ENCODE measurements at places on chromosomes 2 and 18. TPM values are rescaled to one million over a fixed set of nuclear protein-coding genes. Genes with fewer than 3 reads are reported as not detected.

The CABYR gene
- polyA plus RNA-seq, result 4.4 TPM

- no peak for DNase-seq
These were observed 303.5 kb upstream of the ZNF804A start for GRCh38 chr2:184294831-184295230.

- DNase-seq, result no peak
These were observed 43.8 kb downstream of the XIRP2 start for GRCh38 chr2:166932032-166932431.

The PJVK gene
- 8.3 TPM for polyA plus RNA-seq

The NOSTRIN gene
- 34.0 TPM for polyA plus RNA-seq

The BMP10 gene
- not detected for polyA plus RNA-seq

The HRH4 gene
- not detected for polyA plus RNA-seq

DNA sequence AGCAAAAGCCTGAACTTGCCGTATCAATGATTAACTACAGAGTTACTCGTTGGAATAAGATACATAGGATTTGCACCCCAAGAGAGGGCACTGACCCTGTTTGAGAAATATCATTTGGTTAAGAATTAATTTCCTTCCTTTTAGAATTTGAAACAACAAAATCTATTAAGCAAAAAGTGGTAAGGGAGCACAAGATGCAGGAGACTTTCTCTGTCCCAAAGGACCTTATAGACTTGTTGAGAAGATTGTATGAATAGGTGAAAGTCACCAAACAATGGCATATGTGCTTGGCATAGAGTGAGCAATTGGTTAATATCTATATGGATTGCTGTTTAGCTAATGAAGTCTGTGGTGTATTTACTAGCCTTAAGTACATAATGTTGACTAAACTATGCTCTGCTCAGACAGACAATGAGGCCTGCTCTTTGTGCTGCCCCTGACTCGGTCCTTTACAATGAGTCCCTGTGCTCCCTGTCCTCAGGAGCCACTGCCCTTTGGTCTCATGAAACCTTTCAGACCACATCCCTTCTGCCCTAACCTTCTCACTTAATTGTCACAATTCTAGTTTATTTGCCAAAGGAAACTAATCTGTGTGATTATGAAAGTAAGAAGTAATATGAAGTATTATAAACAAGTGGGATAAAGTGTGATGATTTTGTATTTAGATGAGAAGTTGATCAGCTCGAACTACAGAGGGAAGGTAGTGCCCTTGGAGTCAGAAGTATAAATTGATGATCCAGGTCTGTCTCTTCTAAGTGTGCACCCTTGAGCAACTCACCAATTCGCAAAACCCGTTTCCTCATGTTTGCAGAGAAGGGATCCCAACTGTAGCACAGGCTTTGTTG is 21.2 kb upstream of the HNMT start:
- no peak for DNase-seq

The ANKMY1 gene
- 8.7 TPM for polyA plus RNA-seq

- DNase-seq, result no peak
These were observed 70.2 kb downstream of the CDCA7 start for GRCh38 chr2:173424886-173425285.

The STARD6 gene
- polyA plus RNA-seq, result 0.25 TPM

- DNase-seq, result no peak
These were observed 17.0 kb upstream of the SCYGR1 start for GRCh38 chr2:227404585-227405271.

The RBM45 gene
- 19.1 TPM for polyA plus RNA-seq

Measured in right renal cortex interstitium (tissue), 3 donors.